ENCODE measurements at places on chromosomes 13 and 19.

DNA sequence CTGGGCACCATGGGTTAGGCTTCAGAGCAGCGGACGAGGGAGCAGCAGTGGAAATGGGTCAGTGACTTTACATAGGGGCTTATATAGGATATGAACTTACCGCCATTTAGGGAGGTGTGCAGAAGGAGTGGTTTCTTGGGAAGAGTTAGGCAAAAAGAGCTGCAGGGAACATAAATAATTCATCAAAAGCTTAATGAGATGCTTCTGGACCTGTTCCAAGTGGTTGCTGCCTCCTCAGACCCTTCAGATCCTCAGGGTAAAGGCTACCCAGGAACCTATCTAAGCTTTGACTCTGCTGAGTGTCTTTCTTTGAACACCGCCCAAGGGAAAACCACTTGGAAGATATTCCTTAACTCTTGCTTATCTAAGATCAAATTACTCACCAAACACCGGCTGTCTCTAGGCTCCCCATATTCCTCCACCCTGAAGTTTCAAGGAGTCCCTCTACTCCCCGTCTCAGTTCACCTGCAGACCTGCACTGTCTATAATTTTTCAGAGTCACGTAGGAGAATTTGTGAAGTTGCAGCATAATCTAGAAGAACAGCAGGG lies at the start of gene IGFL4:
IGFL4 (minus strand) TSS at position 51 of the 549 bp plus-strand sequence; CDS start at position 11, 40 bp downstream.
- no peak for DNase-seq

DNA sequence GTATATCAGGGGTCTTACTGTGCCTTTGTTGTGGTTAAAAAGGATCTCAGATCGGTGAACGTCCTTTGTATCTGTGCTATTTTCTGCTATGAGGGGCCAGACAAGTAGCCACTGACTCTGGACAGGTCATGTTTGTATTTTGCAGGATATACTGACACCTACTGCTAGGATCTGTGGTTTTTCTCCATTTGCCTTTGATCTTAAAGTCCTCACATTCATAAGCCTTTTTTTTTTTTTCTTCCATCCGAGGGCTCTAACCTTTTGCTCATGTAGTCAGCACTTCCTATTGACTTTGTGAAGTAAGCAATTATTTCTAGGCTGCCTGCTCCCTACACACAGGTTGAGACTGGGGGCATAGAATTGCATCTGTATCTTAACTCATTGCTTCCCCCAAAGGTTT lies 106.2 kb downstream of the SLITRK5 start:
- no peak for DNase-seq

DNA sequence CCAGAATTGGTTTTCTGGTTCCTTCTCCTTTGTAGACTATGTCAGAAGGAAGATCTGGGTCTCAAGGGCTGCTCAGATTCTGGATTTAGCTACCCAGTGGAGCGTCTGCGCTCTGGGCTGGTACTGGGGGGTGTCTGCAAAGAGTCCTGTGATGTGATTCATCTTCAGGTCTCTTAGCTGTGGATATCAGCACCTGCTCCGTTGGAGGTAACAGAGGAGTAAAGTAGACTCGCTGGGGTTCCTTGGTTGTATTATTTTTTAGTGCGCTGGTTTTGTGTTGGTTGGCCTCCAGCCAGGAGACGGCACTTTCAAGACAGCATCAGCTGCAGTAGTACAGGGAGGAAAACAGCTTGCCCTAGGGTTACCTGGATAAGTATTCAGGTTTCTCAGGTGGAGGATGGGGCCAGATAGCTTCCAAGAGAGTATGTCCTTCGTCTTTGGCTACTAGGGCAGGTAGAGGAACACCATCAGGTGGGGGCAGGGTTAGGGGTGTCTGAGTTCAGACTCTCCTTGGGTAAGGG lies 10.4 kb upstream of the KLK15 start:
- DNase-seq: no peak

GRCh38 chr13:94827566-94827965 lies 115.2 kb upstream of the SOX21 start:
- DNase-seq: no peak

DNA sequence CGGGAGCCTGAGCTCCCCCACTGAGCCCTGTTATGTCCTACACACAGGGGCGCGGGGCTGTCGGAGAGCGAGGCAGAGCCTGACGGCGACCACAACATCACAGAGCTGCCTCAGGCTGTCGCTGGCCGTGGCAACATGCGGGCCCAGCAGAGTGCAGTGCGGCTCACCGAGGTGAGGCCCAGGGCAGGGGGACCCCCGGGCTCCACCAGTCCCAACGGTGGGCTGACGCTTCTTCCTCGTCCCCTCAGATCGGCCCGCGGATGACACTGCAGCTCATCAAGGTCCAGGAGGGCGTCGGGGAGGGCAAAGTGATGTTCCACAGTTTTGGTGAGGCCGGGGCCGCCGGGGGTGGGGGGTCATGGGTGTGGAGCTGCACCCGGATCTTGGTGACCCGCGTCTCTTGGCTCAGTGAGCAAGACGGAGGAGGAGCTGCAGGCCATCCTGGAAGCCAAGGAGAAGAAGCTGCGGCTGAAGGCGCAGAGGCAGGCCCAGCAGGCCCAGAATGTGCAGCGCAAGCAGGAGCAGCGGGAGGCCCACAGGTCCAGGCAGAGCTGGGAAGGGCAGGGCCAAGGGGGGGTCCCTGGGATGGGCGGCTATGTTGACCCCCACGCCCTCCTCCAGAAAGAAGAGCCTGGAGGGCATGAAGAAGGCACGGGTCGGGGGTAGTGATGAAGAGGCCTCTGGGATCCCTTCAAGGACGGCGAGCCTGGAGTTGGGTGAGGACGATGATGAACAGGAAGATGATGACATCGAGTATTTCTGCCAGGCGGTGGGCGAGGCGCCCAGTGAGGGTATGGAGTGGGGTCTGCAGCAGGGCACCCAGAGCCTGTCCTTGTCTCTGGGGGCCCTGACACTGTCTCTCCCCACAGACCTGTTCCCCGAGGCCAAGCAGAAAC lies 1.2 kb upstream of the P2RY11 start:
- no peak for DNase-seq

DNA sequence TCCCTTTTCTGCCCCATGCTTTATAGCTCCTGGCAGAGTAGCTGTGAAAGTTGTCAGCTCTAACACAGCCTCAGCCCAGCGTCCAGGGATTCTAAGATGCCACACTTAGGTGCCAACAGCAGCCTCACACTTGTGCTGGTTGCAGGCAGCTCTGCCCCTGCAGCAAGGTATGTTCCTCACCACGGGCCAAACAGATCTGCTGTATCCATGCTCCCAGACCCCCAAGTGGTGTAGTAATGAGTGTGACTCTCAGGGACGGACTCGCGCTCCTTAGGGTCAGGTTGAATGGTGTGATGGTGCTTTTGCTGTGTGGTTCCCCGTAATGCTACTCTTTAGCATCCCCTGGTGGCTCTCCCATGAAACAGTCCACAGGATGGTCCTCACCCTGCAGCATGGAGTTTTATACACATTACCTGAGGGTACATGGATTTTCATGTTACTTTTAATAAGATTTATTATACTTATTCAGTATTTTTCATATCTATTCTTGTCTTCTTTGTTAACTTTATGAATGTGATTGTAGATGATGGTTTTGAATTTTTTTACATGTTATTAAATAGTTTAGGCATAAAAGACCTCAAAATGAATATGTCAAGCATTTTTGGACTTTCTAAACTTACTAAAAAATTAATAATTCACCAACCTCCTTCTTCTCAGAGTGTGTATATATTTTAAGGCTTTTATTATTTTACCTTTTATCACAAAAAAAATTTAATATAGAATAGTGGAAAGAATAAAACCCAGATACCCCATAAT lies 232.5 kb downstream of the SLC7A1 start:
- DNase-seq: no peak

GRCh38 chr19:38743394-38744297 lies 628 bp downstream of the CAPN12 start:
- DNase-seq: no peak

DNA sequence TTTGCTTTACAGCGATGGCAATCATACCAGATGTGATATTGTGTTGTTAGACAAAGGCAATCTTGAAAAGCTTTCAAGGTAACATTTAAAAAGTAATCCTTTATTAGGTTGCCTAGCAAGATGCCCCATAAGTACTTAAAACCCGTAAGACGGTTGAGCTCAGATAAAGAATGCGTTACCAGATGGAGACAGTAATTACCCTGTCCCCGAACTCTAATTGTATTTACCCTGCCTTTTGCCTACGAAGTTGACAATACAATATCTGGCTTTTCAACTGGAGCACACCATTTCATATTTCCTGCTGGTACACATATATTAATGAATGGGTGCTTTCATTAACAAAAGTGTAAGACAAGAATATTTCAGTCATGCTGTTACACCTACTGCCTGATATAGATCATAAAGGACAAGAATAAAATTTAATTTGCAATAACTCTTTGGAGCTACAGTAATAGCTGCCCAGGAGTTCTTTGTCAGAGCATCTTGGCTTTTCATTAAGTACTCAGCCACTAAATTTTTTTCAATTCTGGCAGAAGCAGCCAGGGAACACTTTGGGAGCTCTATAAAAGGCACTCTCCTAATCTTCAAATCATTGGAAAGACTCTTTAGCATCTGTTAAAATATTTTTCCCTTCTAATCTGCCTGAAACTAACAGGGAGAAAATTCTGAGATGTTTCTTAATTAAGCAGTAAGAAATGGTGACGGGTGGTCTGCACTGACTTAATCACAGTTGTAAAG lies 63.8 kb downstream of the DCT start:
- peak; percentile 100 for DNase-seq
